SK-N-SH (cell line): ENCODE measurements at places on chromosomes 3 and 15. TPM values are rescaled to one million over a fixed set of nuclear protein-coding genes. Genes with fewer than 3 reads are reported as not detected.

DNA sequence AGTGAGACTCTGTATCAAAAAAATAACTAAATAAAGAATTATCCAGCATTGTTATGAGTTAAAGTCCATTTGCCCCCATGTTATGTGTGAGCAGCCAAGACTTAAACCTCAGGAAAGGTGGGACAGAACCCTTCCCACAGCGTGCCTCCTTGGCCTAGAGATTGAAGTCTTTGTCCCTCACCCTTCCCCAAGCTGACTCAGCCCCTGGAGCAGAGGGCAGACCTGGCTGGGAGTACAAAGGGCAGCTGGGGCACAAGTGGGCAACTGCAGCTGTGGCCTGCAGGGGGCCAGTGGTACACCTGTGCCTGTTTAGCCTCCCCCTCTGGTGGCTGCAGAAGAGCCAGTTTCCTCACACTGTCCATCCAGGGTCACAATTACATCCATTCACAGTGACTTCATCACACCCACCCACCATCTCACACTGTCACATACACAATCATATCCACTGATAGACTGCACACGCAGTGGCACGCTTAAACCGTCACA lies 940 bp upstream of the ACY1 start:
- peak overlapping the region; percentile 93 for H3K27ac ChIP-seq
- peaks cover 5% of the 10 kb centered on the region; the same call in 1 of the 2 replicates for H3K4me1 ChIP-seq
- peak overlapping the region; percentile 68 for H3K4me3 ChIP-seq
- DNase-seq, result peak; percentile 87
- H3K27me3 ChIP-seq, result no peaks in the 10 kb centered on the region

DNA sequence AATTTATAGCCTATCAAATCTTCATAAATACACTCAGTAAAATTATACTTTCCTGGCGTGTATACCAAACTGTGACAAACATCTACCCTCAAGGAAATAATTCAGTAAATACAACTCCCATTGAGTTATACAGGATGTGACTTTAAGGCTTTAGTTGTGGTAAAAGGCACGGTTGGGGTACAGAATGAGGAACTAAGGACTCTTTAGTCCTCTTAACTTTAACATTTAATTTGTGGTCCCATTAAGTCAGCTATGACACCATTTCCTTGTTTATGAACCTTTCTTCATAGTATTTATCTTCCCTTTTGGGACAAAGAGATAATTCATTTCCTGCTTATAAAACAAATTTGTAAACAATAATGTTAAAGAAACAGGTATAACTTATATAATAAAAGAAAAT lies 30.2 kb downstream of the IFT80 start:
- DNase-seq, result no peak
- no peaks in the 10 kb centered on the region for H3K27me3 ChIP-seq
- no peak overlapping the region for H3K4me3 ChIP-seq

- H3K27ac ChIP-seq, result no peak overlapping the region
- H3K36me3 ChIP-seq, result no peaks in the 10 kb centered on the region
- DNase-seq, result peak; percentile 30
- H3K4me1 ChIP-seq, result no peaks in the 10 kb centered on the region
- H3K27me3 ChIP-seq, result no peaks in the 10 kb centered on the region
- no peak overlapping the region for H3K4me3 ChIP-seq
These were observed 451.3 kb upstream of the AGTR1 start for GRCh38 chr3:148246291-148246923.

- H3K27ac ChIP-seq, result no peak overlapping the region
- H3K36me3 ChIP-seq, result no peaks in the 10 kb centered on the region
- H3K27me3 ChIP-seq, result no peaks in the 10 kb centered on the region
- no peak overlapping the region for H3K4me3 ChIP-seq
These were observed 28.7 kb downstream of the FRMD4B start for GRCh38 chr3:69357196-69357595.

GRCh38 chr3:13378155-13378554 lies 42.0 kb downstream of the NUP210 start:
- DNase-seq, result no peak
- H3K27me3 ChIP-seq, result no peaks in the 10 kb centered on the region
- no peaks in the 10 kb centered on the region for H3K4me1 ChIP-seq

DNA sequence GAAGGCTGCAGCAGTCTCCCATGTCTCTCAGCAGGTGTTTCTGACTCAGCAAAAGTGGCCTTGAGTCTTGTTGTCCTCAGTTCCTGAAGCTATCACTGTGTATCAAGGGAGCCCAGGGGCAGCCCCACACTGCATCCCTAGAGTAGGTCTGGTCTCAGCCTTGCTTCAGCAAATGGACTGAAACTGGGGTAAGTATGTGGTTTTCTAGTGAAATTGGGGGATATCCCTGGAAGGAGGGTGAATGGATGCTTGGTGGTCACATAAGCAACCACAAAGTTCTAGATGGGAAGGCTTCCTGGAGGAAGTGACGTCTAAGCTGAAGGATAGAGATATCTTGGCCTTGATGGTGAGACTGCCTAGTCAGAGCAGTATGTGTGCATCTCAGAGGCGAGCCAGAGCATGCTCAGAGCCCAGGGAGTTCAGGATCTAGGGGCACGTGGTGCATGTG lies 38.4 kb downstream of the TMEM158 start:
- H3K27me3 ChIP-seq, result no peaks in the 10 kb centered on the region
- no peak overlapping the region for H3K4me3 ChIP-seq
- peaks cover 5% of the 10 kb centered on the region; the same call in 1 of the 2 replicates for H3K4me1 ChIP-seq
- no peak for DNase-seq

- DNase-seq, result no peak
- peaks cover 1% of the 10 kb centered on the region; the same call in 1 of the 2 replicates for H3K4me1 ChIP-seq
- H3K36me3 ChIP-seq, result peaks cover 36% of the 10 kb centered on the region
- H3K4me3 ChIP-seq, result no peak overlapping the region
- no peaks in the 10 kb centered on the region for H3K27me3 ChIP-seq
These were observed 48.7 kb downstream of the ETV5 start for GRCh38 chr3:186060222-186060621.

DNA sequence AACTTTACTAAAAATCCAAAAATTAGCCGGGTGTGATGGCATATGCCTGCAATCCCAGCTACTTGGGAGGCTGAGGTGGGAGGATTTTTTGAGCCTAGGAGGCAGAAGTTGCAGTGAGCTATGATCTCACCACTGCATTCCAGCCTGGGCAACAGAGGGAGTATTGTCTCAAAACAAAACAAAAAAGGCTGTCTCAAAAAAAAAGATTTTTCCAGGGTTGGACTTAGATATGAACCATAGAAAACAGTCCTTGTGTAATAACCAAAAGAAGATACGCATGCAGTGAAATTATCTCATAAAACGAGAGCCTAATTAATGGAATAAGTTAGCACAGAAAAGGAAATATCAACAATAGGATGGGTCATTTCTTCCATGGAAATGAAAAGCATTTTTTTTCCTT lies 320.4 kb upstream of the RASGRP1 start:
- no peak overlapping the region for H3K4me3 ChIP-seq
- H3K36me3 ChIP-seq, result no peaks in the 10 kb centered on the region
- H3K27ac ChIP-seq, result peak overlapping the region; percentile 93
- DNase-seq, result no peak

The LNP1 gene
- 2.3 and 2.5 TPM in 2 replicates for polyA plus RNA-seq

DNA sequence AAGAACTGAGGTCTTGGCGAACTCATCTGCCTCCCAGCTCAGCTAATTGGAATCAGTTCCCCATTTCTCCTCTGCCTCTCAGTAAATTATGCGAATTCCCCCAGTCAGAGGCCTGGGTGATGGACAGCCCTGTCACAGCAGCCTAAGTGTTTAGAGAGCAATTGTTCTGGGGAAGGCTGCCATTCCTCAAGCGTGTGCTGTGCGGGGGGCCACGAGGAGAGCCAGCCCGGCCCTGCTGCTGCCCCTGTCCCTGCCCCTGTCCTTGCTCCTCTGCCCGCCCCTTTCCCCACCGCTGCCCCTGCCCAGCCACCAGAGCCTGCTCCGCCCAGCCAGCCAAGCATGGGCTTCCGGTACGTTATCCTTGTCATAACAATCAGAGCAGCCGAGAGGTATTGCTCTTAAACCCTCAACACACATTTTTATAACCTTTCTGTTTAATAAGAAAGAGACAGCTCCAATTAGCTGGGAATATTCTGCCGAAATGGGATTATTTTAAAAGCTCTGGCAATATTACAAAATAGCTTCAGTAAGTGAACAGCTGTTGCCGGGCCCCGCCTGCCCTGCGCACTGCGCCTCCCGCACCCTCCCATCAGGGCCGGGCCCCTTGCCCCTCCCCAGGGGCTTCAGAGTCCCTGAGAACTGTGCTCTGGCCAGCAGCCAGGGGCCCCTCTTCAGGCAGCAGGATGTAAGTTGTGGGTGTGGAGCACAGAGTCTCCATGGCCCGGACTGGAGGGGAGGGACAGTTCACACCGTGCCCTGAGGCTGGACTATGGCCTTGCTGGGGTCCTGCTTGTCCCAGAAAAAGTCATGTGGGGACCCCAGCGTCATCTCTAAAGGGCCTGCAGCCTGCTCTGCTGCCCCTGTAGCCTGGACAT lies 12.4 kb upstream of the CACNA2D2 start:
- no peak overlapping the region for H3K27ac ChIP-seq
- peaks cover 84% of the 10 kb centered on the region for H3K4me1 ChIP-seq
- H3K4me3 ChIP-seq, result no peak overlapping the region; the same call in 1 of the 2 replicates
- peak; percentile 88 for DNase-seq
